ENCODE measurements at places on chromosomes 6 and 20. TPM values are rescaled to one million over a fixed set of nuclear protein-coding genes. Genes with fewer than 3 reads are reported as not detected.
A peak's percentile ranks its signal among the peaks of the same experiment; 100 is the strongest.

Gene POPDC3
- polyA plus RNA-seq: not detected

Gene CEP162
- 4.6 TPM for polyA plus RNA-seq

Gene VPS52
- polyA plus RNA-seq: 35.8 TPM

Gene CLPSL2
- not detected for polyA plus RNA-seq

Gene SLC2A10
- 3.7 TPM for polyA plus RNA-seq

Gene BFSP1
- 2.1 TPM for polyA plus RNA-seq

Gene TUBE1
- polyA plus RNA-seq: 13.6 TPM

Gene C20orf141
- polyA plus RNA-seq: not detected

- no peak overlapping the region for H3K4me3 ChIP-seq
- no peaks in the 10 kb centered on the region for H3K27me3 ChIP-seq
- H3K4me1 ChIP-seq: no peaks in the 10 kb centered on the region
- H3K27ac ChIP-seq: no peak overlapping the region
- no peak for DNase-seq
These were observed 2.7 kb upstream of the MCCD1 start for GRCh38 chr6:31525932-31526591.

- no peaks in the 10 kb centered on the region for H3K36me3 ChIP-seq
- H3K27ac ChIP-seq: no peak overlapping the region
- peaks cover 2% of the 10 kb centered on the region for H3K4me1 ChIP-seq
- no peaks in the 10 kb centered on the region for H3K27me3 ChIP-seq
- no peak for DNase-seq
These were observed 192.9 kb upstream of the PREP start for GRCh38 chr6:105595829-105596228.

- H3K27me3 ChIP-seq: no peaks in the 10 kb centered on the region
- peaks cover 3% of the 10 kb centered on the region for H3K4me1 ChIP-seq
- DNase-seq: no peak
- no peak overlapping the region for H3K27ac ChIP-seq
- no peak overlapping the region for H3K4me3 ChIP-seq
These were observed 227.0 kb upstream of the MARCKS start for GRCh38 chr6:113629975-113630737.

- H3K36me3 ChIP-seq: no peaks in the 10 kb centered on the region
- H3K4me1 ChIP-seq: peaks cover 11% of the 10 kb centered on the region
- DNase-seq: peak; percentile 67
- peaks cover 11% of the 10 kb centered on the region for H3K27me3 ChIP-seq
- H3K4me3 ChIP-seq: peak overlapping the region; percentile 60
These were observed 158.9 kb downstream of the TBXT start for GRCh38 chr6:166008441-166009369.

DNA sequence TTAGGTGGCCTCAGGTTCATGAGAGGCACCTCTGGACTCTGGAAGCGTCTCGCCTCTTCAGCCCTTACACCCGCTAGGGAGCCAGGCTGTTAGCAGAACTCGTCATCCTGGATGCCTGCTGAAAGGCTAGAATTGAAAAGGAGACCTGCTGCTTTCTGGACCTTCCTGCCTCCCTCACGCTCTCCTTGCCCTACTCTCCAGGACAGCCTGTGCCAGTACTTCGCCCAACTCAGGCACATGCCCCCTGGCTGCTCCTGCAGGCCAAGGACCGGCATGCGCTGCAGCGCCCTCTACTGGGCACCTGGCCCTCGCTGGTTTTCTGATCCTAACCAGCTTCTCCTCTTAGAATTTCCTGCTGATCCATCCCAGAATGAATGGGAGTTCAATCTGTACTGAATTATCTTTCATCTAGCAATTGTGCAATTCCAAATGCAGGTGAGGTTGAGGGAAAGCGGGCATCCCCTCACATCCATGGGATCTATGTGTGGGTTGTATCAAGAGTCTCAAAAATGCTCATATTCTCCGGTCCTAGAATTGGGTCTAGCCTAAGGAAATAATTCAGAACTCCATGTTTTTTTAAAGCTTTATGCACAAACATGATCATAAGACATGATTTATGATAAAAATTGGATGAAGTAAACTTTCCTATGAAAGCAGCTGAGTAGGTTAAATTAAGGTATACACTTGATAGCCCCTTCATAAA lies 78.0 kb downstream of the PTPN1 start:
- no peak for DNase-seq
- H3K27ac ChIP-seq: no peak overlapping the region
- H3K4me1 ChIP-seq: no peaks in the 10 kb centered on the region
- no peak overlapping the region for H3K4me3 ChIP-seq
- no peaks in the 10 kb centered on the region for H3K27me3 ChIP-seq

DNA sequence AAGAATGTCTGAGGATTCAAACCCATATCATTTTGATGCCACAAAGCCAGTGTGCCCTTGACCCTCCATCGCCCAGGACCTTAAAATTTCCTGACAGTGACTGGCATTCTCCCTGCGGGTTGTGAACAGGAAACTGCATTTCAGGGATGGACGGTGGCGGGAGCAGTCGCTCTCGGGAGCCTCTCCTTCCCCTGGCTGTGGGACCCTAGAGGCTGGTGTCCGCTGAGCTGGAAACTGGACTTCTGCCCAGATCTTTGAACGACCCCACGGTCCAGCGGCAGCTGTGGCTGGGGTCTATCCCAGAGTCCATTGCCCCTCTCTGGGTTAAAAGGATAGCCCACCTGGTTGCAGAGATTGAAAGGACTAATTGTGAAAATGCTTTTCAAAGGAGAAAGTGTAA lies 1.4 kb upstream of the SEC63 start:
- no peaks in the 10 kb centered on the region for H3K27me3 ChIP-seq
- peaks cover 3% of the 10 kb centered on the region for H3K4me1 ChIP-seq
- no peak for DNase-seq
- no peak overlapping the region for H3K27ac ChIP-seq

DNA sequence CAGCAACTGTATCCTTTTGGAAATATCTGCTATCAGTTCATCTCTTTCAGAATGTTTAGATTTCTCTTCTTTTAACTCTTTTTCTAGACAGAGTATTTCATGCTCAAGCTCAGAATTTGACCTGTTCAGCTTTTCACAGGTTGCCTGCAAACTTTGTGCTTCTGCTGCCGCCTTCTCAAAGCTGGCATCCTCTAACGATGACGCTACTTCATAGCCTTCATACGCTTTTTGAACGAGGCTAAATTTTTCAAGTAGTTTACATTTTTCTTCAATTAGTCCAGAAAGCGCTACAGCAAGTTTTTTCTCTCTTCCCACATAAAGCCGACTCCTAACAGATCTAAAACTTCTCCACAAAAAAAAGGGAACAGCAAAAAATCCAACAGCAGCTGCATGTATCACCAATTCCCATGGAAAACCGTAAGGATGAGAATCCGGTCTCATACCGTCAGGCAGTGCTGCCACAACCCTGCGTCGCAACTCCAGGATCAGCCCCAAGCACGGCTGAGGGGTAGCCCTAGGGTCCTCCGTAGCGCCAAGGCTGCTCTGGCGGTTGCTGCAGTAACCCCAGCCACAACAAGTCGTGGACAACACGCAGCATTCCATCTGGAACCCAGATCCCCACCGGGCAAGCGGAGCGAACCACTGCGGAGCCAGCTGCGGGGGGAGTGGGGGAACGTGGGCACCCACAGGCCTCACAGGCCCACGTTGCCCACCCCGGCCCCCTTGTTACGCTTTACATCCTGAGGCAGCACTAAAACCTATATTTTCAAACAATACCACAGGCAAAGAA lies 30.6 kb downstream of the DACT2 start:
- H3K36me3 ChIP-seq: no peaks in the 10 kb centered on the region
- no peaks in the 10 kb centered on the region for H3K27me3 ChIP-seq
- peak; percentile 62 for DNase-seq
- no peaks in the 10 kb centered on the region for H3K4me1 ChIP-seq

DNA sequence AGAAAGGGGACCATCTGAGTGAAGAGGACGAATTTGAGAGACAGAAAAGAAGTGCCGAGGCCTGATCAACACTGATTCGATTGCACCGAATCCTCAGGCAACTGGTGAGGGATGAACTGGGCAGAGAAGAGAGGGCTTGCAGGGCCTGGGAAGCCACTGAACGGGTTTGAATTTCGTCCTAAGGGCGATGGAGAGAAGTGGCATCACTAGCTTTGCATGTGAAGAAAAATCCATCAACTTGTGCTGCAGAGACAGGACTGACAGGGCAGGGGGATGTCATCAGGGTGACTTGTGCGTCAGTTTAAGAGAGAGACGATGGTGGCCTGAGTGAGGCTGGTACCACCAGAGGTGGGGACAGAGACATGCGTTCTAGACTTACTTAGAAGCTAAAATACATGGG lies 73.7 kb upstream of the SLC22A23 start:
- no peak for DNase-seq
- H3K36me3 ChIP-seq: no peaks in the 10 kb centered on the region
- no peak overlapping the region for H3K4me3 ChIP-seq
- no peak overlapping the region for H3K27ac ChIP-seq
- no peaks in the 10 kb centered on the region for H3K4me1 ChIP-seq

DNA sequence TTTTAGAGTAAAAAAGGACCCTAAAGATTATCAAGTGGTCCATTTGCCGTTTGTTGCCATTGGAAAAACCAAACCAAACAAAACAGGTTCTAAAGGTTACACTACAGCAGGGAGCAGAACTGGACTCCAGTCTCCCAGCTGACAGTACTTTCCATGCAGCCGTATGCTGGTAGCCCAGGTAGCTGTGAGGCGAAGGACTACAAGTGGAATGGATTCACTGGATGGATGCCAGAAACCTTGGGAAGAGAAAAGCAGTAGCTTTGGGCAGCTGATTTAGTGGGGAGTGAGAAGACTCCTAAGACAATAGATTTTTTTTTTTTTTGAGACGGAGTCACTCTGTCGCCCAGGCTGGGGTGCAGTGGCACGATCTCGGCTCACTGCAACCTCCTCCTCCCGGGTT lies 88.3 kb downstream of the SASH1 start:
- no peaks in the 10 kb centered on the region for H3K36me3 ChIP-seq
- no peak overlapping the region for H3K4me3 ChIP-seq
- no peak for DNase-seq
- H3K27me3 ChIP-seq: no peaks in the 10 kb centered on the region

GRCh38 chr6:80388507-80388906 lies 282.0 kb downstream of the BCKDHB start:
- no peak overlapping the region for H3K4me3 ChIP-seq
- H3K4me1 ChIP-seq: no peaks in the 10 kb centered on the region
- H3K27ac ChIP-seq: no peak overlapping the region
- no peaks in the 10 kb centered on the region for H3K36me3 ChIP-seq
- DNase-seq: no peak

DNA sequence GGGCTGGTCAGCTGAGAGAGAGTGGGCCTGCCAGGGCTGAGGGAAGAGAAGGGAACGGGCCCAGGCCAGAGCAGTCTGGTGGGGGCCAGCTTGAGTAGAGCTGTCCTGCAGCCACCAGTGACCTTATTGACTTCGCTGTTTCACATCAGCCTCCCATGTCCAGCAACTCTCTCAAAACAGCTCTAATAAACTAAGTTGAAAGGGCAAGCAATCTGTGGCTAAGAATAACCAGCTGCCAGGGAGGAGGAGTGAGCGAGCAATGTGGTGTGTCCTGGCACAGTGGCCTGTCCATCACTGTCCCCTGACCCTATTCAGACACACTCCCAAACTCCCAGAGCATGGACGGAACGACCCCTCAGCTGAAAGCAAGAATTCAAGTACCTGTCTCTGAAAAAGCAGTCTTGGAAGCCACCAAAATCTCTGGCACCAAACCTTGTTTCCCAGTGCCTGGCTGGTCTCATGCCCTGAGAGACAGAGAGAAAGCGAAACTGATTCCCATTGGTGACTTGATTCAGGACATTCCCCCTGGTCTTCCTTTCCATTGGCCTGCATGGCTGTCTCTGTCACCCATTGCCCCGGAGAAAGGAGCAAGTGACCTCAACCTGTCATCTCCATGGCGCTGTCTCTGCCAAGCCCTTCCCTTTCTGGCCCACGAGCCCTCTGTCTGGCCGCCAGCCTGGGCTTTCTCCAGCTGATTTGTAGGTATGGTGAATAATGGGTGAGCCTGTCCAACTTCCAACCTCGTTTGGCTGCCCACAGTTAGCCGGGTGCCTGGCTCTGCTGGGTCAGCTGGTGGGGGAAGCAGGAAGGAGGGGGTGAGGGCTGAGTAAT lies at the start of gene DDO:
Gene DDO, minus strand, starts transcription at position 490 of the 831 bp plus-strand sequence. CDS start 2,113 bp downstream, outside the sequence.
- no peaks in the 10 kb centered on the region for H3K27me3 ChIP-seq
- no peaks in the 10 kb centered on the region for H3K36me3 ChIP-seq
- H3K4me3 ChIP-seq: no peak within 1 kb of the TSS
- DNase-seq: peak; percentile 87

- no peaks in the 10 kb centered on the region for H3K4me1 ChIP-seq
- H3K27ac ChIP-seq: no peak overlapping the region
- H3K36me3 ChIP-seq: peaks cover 2% of the 10 kb centered on the region
These were observed 44.3 kb downstream of the OSTM1 start for GRCh38 chr6:108030211-108030610.

- no peak for DNase-seq
- H3K36me3 ChIP-seq: no peaks in the 10 kb centered on the region
- no peak overlapping the region for H3K4me3 ChIP-seq
- no peak overlapping the region for H3K27ac ChIP-seq
- no peaks in the 10 kb centered on the region for H3K27me3 ChIP-seq
These were observed 36.8 kb downstream of the TSPYL4 start for GRCh38 chr6:116217069-116217468.

GRCh38 chr6:40719671-40720374 lies 132.7 kb upstream of the LRFN2 start:
- no peaks in the 10 kb centered on the region for H3K36me3 ChIP-seq
- peaks cover 5% of the 10 kb centered on the region for H3K4me1 ChIP-seq
- H3K27ac ChIP-seq: peak overlapping the region; percentile 2
- no peaks in the 10 kb centered on the region for H3K27me3 ChIP-seq

GRCh38 chr6:101444717-101445116 lies 51.2 kb downstream of the GRIK2 start:
- H3K36me3 ChIP-seq: no peaks in the 10 kb centered on the region
- H3K4me3 ChIP-seq: no peak overlapping the region
- H3K27ac ChIP-seq: no peak overlapping the region
- no peak for DNase-seq

DNA sequence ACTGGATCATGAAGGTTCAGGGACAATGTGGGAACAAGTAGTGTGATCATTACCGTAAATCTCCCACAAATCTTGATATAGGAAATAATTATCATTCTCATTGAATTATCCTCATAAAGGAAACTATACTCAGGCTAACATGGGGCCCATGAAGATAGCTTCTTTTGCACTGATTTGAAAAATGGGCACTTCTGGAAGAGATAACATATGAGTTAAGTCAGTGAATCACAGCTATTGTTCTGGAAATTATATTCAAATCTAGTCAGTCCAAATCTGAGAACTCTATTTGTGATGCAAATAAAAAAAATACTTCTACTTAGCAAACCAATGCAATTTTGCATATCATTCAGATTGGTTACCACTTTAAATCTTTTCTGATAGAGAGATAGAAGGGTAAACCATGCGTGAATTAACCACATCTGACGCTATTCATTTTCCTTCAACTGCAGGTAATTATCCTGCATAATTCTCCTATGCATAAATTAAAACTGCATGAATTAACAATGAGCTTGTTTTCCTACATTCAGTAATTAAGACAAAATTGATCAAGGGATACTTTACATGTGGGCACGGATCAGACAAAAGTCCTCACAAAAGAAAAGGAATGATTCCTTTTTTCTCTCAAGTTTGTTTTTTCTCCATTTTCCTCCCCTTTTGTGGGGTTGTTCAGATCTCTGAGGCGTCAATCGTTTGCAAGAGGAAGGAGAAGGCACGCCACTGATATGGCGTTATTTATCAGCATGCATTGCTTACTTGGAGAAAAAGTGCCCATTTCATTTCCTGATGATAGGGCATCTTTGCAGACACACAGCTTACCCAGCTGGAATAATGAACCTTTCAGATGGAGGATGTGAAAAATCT lies 36.4 kb downstream of the RIPOR2 start:
- H3K27ac ChIP-seq: no peak overlapping the region
- no peaks in the 10 kb centered on the region for H3K36me3 ChIP-seq
- no peaks in the 10 kb centered on the region for H3K27me3 ChIP-seq
- no peak for DNase-seq

- H3K36me3 ChIP-seq: no peaks in the 10 kb centered on the region
- H3K27me3 ChIP-seq: no peaks in the 10 kb centered on the region
- no peak overlapping the region for H3K27ac ChIP-seq
- no peak for DNase-seq
- H3K4me1 ChIP-seq: no peaks in the 10 kb centered on the region
- H3K4me3 ChIP-seq: no peak overlapping the region
These were observed 96.5 kb upstream of the AHI1 start for GRCh38 chr6:135594000-135594399.
